ENCODE measurements at places on chromosomes 4 and X.

- H3K27me3 ChIP-seq, result no peaks in the 10 kb centered on the region
- no peak overlapping the region for H3K27ac ChIP-seq
- DNase-seq, result no peak
- H3K4me1 ChIP-seq, result no peaks in the 10 kb centered on the region
- no peaks in the 10 kb centered on the region for H3K36me3 ChIP-seq
Observed at GRCh38 chrX:100263650-100264049, 146.4 kb downstream of the PCDH19 start.

DNA sequence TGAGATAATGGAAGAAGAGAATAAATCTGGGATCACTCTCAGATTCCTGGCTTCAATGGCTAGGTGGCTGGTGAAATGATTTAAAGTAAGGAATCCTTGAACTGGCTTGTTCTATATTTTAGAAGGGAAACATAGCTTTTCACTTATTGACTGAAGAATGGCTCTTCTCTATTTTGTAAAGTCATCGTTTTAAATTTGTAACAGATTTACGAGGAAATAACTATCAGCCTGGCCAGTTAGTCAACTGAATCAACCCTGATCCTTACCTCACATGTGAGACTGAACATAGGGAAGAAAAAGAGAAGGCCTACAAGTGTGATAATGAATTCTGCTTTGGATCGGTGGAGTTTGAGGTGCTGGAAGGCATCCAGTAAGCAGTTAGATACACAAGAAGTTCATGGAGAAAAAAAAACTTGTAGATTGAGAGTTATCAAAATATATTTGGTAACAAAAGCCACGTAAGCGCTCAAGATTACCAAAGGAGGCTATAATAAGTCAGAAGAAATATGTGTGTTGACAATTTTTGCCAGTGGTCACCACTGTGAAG is 12.0 kb downstream of the AREG start:
- no peaks in the 10 kb centered on the region for H3K4me1 ChIP-seq
- DNase-seq, result no peak
- H3K27me3 ChIP-seq, result no peaks in the 10 kb centered on the region
- H3K27ac ChIP-seq, result no peak overlapping the region
- no peak overlapping the region for H3K4me3 ChIP-seq

DNA sequence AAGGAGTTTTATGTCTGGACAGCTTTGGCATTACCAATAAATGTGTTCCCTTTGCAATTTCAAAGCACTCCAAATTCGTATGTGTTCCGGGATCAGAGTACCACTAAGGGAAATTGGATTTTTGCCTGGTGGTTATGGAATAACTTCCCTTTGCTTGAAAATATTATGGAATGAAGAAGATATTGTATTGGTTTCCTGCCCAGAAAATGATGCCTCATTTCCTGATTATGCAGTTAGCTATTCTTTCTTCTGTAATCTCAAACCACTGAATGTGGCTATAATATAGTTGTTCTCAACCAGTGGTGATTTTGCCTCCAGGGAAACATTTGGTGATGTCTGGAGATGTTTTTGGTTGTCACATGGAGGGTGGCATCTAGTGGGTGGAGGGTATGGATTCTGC is 142.9 kb downstream of the PCDH7 start:
- H3K27me3 ChIP-seq, result no peaks in the 10 kb centered on the region
- no peak overlapping the region for H3K4me3 ChIP-seq
- DNase-seq, result no peak
- no peaks in the 10 kb centered on the region for H3K36me3 ChIP-seq
- no peak overlapping the region for H3K27ac ChIP-seq

DNA sequence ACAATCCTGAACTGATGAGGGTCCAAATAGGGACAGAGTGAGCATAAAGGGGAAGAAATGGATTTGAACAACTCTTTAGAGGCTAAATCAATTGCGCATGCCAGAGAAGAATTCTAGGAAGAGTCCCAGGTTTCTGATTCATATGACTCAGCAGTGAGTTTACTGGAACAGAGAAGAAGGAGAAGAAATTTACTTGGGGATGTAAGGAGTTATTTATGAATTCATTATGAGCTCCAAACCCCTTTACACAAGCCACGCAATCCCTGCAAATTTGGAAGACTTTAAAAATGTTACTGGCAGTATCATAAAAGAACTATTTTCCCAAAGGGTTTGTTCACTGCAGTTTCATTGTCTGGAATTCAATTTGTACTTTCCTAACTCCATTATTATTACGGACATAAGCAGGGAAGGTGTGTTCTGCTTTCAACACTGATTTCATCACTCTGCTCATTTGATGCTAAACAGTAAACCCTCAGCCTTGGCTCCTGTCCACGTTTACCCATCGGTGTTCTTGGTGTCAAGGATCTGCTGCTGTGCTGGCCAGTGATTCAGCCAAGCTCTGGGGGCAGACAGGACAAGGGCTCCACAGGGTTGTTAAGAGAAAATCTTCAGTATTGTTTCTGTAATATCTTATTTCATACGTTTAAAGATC is 273.7 kb downstream of the HNRNPD start:
- no peaks in the 10 kb centered on the region for H3K4me1 ChIP-seq
- no peak for DNase-seq
- no peak overlapping the region for H3K4me3 ChIP-seq
- no peaks in the 10 kb centered on the region for H3K36me3 ChIP-seq

DNA sequence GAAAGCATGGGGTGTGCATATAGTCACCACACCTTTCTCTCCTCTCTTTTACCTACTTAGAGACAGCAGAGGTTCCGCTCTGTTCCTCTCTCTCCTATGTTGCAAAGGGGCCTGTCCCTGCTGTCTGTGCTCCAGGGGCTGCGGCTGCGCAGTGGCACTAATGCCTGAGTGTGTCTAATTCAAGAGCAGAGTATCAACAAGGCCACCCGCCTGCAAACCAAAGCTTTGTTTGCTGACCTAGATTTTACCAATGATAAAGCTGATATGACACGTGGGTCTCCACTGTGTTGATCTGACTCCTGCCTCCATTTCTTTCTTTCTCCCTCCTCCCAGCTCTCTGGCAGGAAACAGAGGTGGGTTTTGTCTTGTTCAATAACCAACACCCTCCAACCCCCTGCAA is 74.9 kb downstream of the NSG1 start:
- H3K4me1 ChIP-seq, result peaks cover 22% of the 10 kb centered on the region
- peaks cover 32% of the 10 kb centered on the region for H3K36me3 ChIP-seq
- no peak for DNase-seq
- no peak overlapping the region for H3K4me3 ChIP-seq
- H3K27me3 ChIP-seq, result no peaks in the 10 kb centered on the region

DNA sequence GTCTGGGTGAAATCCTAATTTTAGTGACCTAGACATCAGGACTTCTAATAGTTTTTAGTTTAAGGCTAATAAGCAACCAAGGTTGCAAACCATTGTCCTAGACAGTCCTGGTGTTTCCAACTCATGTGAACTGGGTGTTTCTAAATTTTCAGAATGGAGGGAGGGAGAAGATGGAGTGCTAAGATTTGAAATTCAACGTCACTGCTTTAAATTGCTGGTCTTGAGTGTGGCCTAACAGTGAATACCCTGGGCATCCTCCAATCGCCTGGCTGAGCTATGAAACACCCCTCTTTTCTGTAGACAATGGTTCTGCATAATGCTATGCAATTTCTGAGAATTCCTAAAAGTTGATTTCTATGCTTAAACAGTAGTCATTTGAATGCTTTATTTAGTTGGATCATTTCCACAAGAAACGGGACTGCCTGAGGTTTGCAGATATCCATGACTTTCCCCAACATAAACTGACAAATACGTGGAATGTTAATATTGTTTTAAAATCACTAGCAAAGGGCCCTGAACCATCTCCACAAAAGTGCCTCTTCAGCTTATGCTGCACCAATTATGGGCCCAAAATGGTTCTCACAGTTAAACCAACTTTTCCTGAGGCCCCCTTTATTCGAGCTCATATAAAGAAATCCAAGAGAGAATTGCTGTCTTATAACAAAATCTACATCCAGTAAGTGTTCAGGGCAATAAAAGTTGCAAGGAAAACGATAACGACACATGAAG is 1.1 kb downstream of the FBXL5 start:
- H3K4me3 ChIP-seq, result peak overlapping the region; percentile 96
- peak overlapping the region; percentile 99 for H3K27ac ChIP-seq
- peaks cover 53% of the 10 kb centered on the region for H3K4me1 ChIP-seq

- H3K27ac ChIP-seq, result no peak overlapping the region
- no peaks in the 10 kb centered on the region for H3K36me3 ChIP-seq
- no peak overlapping the region for H3K4me3 ChIP-seq
- no peaks in the 10 kb centered on the region for H3K27me3 ChIP-seq
- peak; percentile 87 for DNase-seq
- no peaks in the 10 kb centered on the region for H3K4me1 ChIP-seq
Observed at GRCh38 chr4:8732092-8732491, 139.5 kb downstream of the CPZ start.

DNA sequence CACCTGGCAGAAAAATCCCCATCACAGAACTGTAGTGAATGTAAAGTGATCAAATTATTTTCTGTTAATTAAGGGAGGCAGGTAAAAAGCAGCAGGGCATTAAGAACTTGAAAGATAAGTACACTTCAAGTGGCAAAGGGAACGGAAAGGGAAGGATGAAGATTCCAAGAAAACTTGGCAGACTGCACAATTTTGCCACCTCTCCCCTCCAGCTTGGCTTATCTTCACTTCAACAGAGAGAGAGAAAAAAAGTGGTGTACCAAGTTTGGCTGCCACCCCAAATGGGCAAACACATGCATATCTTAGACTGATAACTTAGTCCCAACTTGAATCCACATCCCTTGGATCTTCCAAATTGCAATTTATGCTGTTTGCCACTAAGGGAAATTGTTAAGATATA is 598.1 kb upstream of the ACTRT1 start:
- H3K27me3 ChIP-seq, result no peaks in the 10 kb centered on the region
- H3K4me1 ChIP-seq, result no peaks in the 10 kb centered on the region
- no peak for DNase-seq

- H3K27me3 ChIP-seq, result no peaks in the 10 kb centered on the region
- no peak for DNase-seq
- no peaks in the 10 kb centered on the region for H3K4me1 ChIP-seq
- H3K27ac ChIP-seq, result no peak overlapping the region
- no peak overlapping the region for H3K4me3 ChIP-seq
- no peaks in the 10 kb centered on the region for H3K36me3 ChIP-seq
Observed at GRCh38 chrX:142296421-142296820, 91.3 kb upstream of the MAGEC2 start.

- no peaks in the 10 kb centered on the region for H3K27me3 ChIP-seq
- no peak for DNase-seq
- H3K27ac ChIP-seq, result no peak overlapping the region
- peaks cover 8% of the 10 kb centered on the region for H3K4me1 ChIP-seq
- no peak overlapping the region for H3K4me3 ChIP-seq
Observed at GRCh38 chrX:10486373-10486772, 134.0 kb downstream of the MID1 start.

- H3K27me3 ChIP-seq, result no peaks in the 10 kb centered on the region
- no peaks in the 10 kb centered on the region for H3K36me3 ChIP-seq
- no peak overlapping the region for H3K27ac ChIP-seq
- no peak for DNase-seq
Observed at GRCh38 chr4:36213977-36214376, 30.3 kb downstream of the ARAP2 start.

DNA sequence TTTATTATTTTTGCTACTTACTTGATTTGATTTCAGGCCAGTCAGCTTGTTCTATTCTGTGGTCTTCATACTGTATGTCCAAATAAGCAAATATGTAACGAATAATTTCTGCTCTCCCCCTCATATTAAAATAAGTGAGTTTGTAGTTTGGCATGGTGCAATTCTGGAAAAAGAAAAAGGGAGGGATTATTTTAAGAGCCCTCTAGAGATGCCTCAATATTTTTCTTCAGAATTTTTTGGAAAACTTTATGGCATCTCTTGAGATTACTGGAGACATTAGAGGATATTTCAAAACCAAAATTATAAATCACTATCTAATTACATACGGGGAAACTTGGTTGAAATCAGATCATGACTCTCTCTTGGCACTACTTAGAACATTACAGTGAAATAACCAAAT is 8.2 kb downstream of the HPGDS start:
- DNase-seq, result no peak

- no peaks in the 10 kb centered on the region for H3K36me3 ChIP-seq
- H3K4me3 ChIP-seq, result no peak overlapping the region
- DNase-seq, result no peak
- H3K27me3 ChIP-seq, result no peaks in the 10 kb centered on the region
- H3K4me1 ChIP-seq, result peaks cover 14% of the 10 kb centered on the region
Observed at GRCh38 chr4:142961866-142962265, 115.8 kb upstream of the INPP4B start.

GRCh38 chr4:124736526-124736925 is 24.0 kb upstream of the ANKRD50 start:
- H3K27ac ChIP-seq, result no peak overlapping the region
- DNase-seq, result no peak
- H3K4me1 ChIP-seq, result no peaks in the 10 kb centered on the region

DNA sequence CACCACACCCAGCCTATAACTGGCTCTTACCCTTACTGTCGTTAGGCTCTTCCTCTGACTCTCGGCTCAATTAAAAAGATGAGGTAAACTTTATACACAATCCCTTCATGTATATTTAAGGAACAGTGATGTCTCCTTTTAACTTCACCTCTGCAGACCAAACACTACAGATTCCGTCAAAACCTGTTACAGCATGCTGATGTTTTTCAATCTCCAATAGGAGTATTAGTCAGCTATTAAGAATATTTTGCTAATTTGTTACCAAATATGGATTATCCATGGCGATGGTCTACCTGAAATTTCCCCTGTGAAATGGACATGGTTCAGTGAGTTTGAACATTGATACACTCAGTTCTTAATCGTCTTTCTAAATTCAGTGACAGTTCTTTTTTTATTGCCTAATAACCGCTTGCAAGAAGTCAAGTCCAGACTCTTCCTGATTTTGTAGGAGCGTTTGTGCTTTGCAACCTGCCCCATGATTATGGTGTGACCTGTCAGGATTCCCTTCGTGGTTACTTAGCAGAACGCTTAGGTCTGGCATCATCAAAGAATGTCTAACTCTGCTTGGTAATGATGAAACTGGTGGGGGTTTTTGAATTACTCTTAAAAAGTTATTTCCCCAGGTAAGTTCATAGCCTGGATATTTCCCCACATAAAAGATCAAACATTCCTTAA is 72.2 kb upstream of the STOX2 start:
- H3K4me1 ChIP-seq, result peaks cover 43% of the 10 kb centered on the region
- H3K27ac ChIP-seq, result no peak overlapping the region
- no peaks in the 10 kb centered on the region for H3K27me3 ChIP-seq
- no peak overlapping the region for H3K4me3 ChIP-seq
- no peak for DNase-seq

GRCh38 chr4:36651253-36651652 is 369.8 kb downstream of the DTHD1 start:
- H3K4me3 ChIP-seq, result no peak overlapping the region
- no peak for DNase-seq
- H3K4me1 ChIP-seq, result no peaks in the 10 kb centered on the region
- H3K27ac ChIP-seq, result no peak overlapping the region

- H3K36me3 ChIP-seq, result no peaks in the 10 kb centered on the region
- peaks cover 22% of the 10 kb centered on the region for H3K4me1 ChIP-seq
- peak overlapping the region; percentile 76 for H3K4me3 ChIP-seq
- DNase-seq, result no peak
- H3K27me3 ChIP-seq, result no peaks in the 10 kb centered on the region
- H3K27ac ChIP-seq, result peak overlapping the region; percentile 93
Observed at GRCh38 chrX:53421772-53422085, 725 bp downstream of the SMC1A start.

DNA sequence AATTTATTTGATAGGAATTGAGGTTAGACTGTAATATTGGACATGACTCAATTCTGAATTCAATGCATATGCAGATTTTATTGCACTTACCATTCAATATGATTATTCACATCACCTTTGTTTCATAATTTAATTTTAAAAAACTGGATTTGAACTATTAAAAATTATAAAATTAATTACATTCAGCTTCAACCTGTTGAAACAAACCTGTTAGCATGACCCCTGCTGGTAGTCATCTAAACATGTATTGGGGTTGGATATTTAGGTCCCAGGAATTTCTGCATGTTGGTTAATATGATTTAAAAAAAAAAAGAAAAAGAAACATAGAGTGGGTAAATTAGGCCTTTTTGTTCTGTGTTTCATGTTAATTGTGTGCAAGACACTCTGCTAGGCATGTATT is 85.9 kb downstream of the ARSJ start:
- no peak overlapping the region for H3K27ac ChIP-seq
- H3K4me3 ChIP-seq, result no peak overlapping the region
- no peaks in the 10 kb centered on the region for H3K4me1 ChIP-seq

Measured in vagina (tissue), 2 donors.